ENCODE measurements at places on chromosomes 1 and 21. TPM values are rescaled to one million over a fixed set of nuclear protein-coding genes. Genes with fewer than 3 reads are reported as not detected.

GRCh38 chr1:235047331-235047871 is 81.2 kb downstream of the TOMM20 start:
- DNase-seq: no peak

DNA sequence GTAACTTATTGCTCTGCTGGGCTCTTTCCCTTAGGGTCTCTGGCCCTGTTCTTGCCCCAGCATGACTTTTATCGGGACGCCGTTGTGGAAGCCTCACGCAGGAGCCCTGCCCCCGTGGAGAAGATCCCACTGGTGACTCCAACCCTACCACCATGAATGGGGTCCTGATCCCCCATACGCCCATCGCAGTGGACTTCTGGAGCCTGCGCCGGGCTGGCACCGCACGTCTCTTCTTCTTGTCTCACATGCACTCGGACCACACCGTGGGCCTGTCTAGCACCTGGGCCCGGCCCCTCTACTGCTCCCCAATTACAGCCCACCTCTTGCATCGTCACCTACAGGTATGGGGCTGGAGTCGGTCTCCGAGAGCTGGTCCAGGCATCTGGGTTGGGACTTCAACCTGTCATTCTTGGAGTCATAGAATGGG is 322 bp downstream of the DCLRE1B start:
- DNase-seq: no peak

- no peak for DNase-seq
Observed at GRCh38 chr1:154422521-154422920, 17.4 kb downstream of the IL6R start.

DNA sequence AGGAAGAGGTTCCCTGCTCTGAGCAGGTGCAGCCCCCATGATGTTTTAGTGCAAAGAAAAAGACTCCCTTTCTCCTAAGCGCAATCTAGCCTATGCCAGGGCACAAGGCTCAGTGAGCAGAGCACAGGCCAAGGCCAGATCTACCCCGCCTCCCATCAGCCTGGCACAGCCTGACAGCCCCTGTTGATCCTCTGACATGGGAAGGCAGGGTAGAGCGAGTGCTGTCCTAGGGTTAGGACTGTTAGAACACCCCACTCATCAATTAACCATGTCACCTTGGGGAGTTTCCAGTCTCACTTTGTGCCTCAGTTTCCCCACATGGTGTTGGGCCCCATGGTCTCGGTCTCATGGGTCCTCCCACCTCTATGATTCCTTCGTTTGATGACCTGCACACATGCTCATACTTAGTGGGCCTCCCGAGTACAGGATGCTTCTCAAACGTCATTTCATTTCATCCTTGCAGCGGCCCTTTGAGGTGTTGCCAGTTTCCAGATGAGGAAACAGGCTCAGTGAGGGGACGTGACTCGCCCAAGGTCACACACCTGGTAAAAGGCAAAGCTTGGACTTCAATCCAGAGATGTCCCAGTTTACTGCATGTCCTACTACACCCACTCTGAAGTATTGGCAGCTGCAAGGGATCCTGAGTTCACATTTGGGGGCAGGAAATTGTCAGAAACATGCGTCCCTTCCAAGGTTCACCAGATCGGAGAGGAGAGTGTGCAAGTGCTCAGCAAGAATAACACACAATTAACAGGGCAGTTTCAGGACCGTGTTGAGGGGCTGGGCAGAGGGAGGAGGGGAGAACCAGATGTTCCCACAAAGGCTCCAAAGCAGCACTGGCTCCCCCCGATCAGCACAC is 213.3 kb downstream of the TRABD2B start:
- DNase-seq: no peak

GRCh38 chr1:216749232-216749631 is 26.0 kb upstream of the ESRRG start:
- DNase-seq: no peak

DNA sequence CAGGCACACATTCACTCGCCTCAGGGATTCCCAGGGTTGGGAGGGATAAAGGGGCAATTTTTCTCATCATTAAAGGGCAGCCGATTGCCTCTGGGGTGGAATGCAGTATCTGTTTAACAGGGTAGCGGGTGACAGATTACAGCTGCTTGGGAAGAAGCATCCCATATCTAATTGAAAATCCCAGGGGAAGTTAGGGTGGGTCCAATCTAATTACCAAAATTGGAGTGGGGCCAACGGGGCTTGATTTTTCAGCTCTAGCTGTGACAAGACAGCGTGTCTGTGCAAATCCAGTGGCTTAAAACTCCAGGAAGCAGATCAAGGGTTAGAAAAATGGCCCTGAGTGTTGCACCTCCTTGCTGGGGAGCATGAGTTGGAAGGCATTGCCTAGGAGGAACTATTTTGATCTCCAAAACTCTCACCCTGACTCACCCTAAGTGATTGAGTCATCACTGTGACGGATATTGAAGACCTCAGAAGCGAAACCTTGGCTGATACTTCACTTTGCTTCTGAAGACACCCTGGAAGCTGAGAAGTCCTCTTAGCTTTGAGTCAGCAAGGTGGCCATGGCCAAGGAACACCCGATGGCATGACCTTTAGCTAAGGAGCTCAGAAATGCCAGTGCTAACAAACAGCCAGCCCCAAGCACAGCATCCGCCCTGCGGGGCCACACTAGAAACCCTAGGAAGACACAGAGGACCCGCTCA is 46.0 kb downstream of the GRHL3 start:
- no peak for DNase-seq

DNA sequence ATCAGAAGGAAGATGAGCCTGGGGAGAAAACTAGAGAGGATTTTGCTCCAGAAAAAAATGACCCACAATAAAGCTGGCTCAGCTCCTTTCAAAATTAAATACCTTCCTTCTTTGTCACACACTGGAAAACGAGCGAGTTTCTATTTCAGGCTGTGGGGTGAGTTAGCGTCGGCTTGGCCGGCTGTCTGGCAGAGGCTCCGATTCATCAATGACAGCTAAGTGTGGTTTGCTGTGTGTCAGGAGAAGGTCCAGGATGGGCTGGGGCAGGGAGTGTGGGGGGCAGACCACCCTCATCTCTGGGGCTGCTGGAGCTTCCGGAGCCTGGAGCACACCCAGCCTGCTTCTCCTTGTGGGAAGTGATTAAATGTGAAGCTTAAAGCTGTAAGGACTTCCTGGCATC is 120.2 kb downstream of the ETS2 start:
- DNase-seq: no peak

The CTSE gene
- 0.16 TPM for total RNA-seq

The PRDM15 gene
- 12.0 TPM for total RNA-seq

- peak; percentile 35 for DNase-seq
Observed at GRCh38 chr1:231315887-231316286, 21.8 kb downstream of the EXOC8 start.

- no peak for DNase-seq
Observed at GRCh38 chr1:112298558-112298957, 97.5 kb upstream of the CTTNBP2NL start.

- DNase-seq: no peak
Observed at GRCh38 chr1:195971589-195971988, 636.7 kb downstream of the KCNT2 start.

DNA sequence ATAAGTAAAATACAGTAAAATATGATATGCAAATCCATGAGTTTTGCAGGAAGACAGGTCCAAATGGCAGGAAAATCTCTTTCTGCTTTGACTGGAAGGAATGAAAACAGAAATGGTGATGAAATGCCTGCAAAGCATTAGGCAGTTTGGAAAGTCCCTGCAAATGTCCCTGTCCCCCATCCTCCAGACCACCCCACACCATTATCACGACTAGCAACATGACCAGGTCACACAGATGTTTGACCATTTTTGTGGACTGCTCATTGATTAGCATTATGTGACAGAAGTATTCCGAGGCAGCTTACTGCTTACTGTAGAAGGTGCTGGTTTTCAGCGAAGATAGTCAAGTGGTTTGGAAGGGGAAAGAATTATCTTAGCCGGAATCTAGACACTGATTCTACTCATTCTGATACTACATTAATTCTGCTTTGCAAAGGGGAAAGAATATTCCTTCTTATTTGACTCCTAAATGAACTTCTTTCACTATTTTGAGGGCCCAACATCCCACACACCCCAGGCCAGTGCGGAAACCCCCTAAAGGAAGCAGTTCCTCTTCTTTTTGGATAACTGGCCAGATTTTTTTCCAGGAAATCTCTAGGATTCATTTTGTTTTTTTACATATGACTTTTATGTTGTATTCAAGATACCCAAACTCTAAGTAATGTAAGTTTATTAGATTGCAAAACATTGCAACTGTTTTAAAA is 9.5 kb upstream of the CR2 start:
- DNase-seq: no peak

- no peak for DNase-seq
Observed at GRCh38 chr1:33902486-33903209, 38.8 kb downstream of the HMGB4 start.

- DNase-seq: no peak
Observed at GRCh38 chr1:37951041-37951782, 4.4 kb upstream of the INPP5B start.

DNA sequence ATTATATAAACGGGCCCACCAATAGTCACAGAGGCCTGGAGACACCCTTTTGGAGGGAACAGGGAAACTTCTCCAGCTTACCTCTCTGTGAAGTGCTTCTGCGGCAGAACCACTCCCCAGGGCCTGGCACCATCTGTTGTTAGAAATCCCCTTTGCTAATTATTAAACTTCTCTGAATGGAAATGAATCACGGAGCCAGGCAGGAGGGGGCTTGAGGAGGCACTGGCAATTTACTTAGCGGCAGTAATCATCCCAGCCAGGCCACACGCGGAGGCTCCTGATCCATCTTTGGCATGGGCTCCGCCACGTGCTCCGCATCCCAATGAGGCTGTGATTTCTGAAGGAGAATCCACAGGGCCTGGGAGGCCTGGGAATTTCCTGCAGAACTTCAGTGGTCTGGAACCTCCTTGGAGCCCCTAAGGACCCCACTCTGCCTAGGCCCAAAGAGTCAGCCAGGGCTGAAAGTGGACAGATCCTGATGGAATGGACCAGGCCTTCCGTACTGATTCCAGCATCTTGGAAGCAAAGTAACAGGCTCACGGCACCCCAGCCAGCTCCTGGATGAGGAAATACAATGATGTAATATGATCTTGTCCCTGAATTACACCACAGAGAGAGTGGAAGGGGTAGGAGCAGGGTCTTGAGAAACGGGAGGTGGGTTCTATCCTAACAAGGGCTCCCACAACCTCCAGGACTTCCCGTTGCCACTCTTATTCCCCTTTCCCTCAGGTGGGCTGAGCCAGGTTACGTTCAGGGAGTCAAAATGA is 62.3 kb downstream of the GRIK3 start:
- no peak for DNase-seq

DNA sequence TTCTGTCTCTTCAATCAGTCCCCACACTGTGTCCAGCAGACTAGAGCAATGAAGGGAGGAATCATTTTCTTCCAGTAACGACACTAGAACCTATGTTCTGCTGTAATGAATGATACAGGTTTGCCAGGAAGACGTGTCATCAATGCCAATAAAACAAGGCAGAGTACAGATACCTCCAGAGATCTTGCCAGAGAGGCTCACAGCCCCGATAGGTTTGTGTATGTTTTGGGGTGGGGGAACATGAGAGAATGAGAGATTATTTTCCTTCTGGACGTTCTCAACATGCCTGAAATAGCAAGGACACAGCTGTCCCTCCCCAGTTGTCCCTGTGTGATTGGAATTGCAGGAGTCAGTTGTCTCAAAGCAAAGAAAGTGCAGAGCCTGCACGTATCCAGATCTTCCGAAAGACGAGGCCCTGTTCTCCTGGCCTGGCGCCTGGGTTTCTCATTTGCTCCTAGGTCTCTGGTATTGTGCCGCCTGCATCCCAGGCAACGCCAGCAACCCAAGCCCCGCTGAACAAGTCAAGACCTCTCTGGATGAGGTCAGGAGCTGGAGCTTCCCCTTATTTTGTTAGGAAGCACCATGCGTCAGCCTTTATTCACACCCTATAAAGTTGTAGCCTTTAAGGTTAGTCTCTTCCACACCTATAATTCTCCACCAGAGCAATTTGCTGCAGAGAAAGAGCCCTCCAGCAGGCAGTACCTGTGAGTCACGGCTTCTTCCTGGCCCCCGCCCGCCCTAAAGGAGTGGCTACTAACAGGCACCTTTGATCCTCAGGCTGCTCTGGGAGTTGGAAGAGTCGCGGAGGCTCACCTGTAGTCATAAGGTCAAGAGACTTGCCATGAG is 130.5 kb downstream of the TOMM20 start:
- no peak for DNase-seq

DNA sequence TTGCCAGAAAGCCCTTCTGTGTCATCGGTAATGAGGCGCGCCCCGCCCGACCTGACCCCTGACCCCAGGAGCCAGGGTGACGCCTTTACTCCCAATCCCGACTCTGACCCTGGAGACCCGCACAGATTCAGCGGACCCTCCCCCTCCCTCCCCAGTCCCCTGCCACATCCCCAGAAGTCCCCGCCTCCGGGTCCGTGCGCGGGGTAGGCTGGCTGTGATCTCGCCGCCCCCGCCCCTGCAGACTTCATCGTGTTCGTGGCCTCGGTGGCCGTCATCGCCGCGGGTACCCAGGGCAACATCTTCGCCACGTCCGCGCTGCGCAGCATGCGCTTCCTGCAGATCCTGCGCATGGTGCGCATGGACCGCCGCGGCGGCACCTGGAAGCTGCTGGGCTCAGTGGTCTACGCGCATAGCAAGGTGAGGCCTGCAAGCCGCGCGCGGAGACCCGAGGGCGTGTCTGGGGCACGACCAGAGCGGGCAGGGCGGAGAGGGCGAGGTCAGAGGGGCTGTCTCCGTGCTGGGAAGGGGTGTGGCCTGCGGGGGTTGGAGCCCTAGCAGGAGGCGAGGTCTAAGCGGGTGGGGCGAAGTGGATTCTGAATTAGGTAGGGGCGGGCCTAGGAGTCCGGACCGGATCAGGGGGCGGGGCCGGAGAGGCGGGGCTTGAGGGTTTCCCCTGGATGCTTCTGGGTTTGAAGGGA is 34.8 kb downstream of the KCNQ4 start:
- no peak for DNase-seq

- DNase-seq: no peak
Observed at GRCh38 chr1:56993475-56993874, 27.7 kb upstream of the C8B start.

- DNase-seq: no peak
Observed at GRCh38 chr1:239269706-239270105, 116.7 kb upstream of the CHRM3 start.

GRCh38 chr1:56069824-56070223 is 509.5 kb downstream of the PLPP3 start:
- no peak for DNase-seq

The RBP7 gene
- total RNA-seq: 2.2 TPM

The C1QA gene
- total RNA-seq: not detected

DNA sequence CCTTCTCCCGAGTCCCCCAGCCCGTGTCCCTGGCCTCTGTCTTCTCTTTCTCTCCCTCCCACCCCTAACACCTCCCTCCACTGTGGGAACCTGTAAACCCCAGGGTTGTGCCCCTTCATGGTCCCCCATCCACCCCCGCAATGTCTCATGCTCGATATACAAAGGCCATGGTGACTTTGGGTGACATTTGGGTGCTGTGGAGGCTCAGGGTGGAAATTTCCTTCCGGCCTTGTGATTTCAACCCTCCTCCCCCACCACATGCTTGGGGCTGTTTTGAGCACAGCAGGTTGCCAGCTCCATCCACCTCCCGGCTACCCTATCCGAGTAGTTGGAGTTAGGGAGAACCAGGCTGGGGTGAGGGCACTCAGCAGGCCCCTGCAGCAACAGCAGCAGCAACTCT is 25.7 kb upstream of the VPS13D start:
- no peak for DNase-seq

GRCh38 chr1:152039461-152039860 is 2.7 kb upstream of the S100A11 start:
- no peak for DNase-seq

Data from mesothelial cell of epicardium (in vitro differentiated cells).